Immature natural killer cell (primary cell): ENCODE measurements at places on chromosomes 5 and 9.

- H3K27me3 ChIP-seq: no peaks in the 10 kb centered on the region
- no peaks in the 10 kb centered on the region for H3K36me3 ChIP-seq
- DNase-seq: no peak
- H3K4me3 ChIP-seq: no peak overlapping the region
- H3K27ac ChIP-seq: no peak overlapping the region
- no peaks in the 10 kb centered on the region for H3K4me1 ChIP-seq
Observed at GRCh38 chr5:152978141-152978835, 512.2 kb upstream of the GRIA1 start.

DNA sequence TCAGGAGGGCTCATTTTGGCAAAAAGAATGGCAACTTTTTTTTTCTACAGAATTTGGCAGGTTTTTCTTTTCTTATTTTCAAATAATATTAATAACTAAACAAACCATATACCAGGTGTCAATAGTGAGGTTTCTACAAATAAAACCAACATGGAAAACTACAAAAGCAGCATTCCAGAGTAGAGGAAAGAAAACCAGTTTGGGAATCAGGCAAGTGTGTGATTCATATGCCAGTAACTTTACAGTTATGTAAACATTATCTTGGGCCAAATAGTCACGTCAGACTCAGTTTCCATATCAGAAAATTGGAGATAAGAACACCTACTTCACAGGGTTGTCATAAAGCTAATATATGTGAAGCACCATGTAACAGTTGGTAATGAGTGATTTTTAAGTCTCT, 51.7 kb downstream of the FBXW11 start:
- no peak for DNase-seq
- H3K27ac ChIP-seq: no peak overlapping the region
- no peaks in the 10 kb centered on the region for H3K27me3 ChIP-seq
- H3K4me1 ChIP-seq: peaks cover 72% of the 10 kb centered on the region

DNA sequence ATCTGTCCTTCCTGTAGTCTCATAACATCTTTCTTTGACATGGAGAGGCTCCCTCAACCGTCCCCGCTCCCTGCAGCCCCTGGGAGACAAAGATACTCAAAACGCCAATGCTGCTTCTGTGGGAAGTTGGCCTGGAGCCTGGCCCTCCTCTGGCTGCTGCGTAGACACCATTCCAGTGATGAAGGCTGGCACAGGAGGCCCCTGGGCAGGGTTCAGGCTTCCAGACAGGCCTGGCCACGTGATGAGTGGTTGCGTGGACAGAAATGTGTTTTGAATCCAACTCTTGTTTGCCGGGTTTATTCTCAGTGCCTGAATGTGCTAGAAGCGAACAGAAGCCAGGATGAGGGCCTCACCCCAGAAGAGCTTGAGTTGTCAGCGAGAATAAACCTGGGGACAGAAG, 43.2 kb upstream of the NKX2-5 start:
- no peak overlapping the region for H3K27ac ChIP-seq
- peaks cover 16% of the 10 kb centered on the region for H3K27me3 ChIP-seq
- no peak overlapping the region for H3K4me3 ChIP-seq
- DNase-seq: no peak
- peaks cover 1% of the 10 kb centered on the region for H3K4me1 ChIP-seq
- no peaks in the 10 kb centered on the region for H3K36me3 ChIP-seq

DNA sequence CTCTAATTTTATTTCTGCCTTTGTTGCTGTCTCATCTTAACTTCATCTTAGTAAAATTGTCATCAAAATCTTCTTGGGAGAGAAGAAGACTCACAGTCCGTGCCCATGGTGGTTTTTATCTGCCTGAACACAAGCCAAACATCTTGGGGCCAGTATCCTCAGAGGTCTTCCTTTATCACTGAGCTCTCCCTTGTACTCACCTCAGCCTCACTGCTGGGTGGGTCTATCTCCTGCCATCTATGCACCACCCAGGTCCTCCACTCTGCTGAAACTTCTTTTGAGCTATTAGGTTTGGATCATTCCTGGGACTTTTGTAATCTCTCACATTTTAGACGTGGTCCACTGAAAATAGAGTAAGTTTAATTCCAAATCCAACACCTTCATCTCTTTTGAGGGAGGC, 116.3 kb upstream of the EPB41L4A start:
- H3K27ac ChIP-seq: no peak overlapping the region
- peaks cover 17% of the 10 kb centered on the region for H3K4me1 ChIP-seq
- no peak overlapping the region for H3K4me3 ChIP-seq
- peaks cover 9% of the 10 kb centered on the region for H3K27me3 ChIP-seq
- DNase-seq: no peak

- H3K27me3 ChIP-seq: peaks cover 2% of the 10 kb centered on the region
- no peaks in the 10 kb centered on the region for H3K36me3 ChIP-seq
- peak; percentile 70 for DNase-seq
- peak within 1 kb of the TSS; percentile 93 for H3K4me3 ChIP-seq
- peaks cover 23% of the 10 kb centered on the region for H3K4me1 ChIP-seq
Observed at GRCh38 chr5:77086689-77087483, at the start of gene ZBED3. ZBED3 (minus strand) TSS chr5:77087285; CDS start chr5:77077878, 9,407 bp downstream.

DNA sequence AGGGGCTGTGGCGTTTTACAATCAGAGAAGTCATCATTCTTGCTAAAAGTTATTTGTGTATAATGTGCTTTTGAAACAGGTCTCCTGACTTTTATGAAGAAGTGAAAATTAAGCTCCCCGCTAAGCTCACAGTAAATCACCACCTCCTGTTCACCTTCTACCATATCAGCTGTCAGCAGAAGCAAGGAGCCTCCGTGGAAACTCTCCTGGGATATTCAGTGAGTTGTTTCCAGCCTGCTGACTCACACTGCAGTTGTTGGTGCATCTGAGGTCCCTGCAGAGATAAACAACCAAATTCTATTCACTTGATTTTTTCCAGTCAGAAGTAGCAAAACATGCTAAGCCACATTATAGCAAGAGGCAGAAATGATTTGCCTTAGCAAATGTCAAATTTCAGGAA, 156.7 kb downstream of the DOCK8 start:
- H3K4me3 ChIP-seq: no peak overlapping the region
- no peaks in the 10 kb centered on the region for H3K4me1 ChIP-seq
- DNase-seq: no peak

DNA sequence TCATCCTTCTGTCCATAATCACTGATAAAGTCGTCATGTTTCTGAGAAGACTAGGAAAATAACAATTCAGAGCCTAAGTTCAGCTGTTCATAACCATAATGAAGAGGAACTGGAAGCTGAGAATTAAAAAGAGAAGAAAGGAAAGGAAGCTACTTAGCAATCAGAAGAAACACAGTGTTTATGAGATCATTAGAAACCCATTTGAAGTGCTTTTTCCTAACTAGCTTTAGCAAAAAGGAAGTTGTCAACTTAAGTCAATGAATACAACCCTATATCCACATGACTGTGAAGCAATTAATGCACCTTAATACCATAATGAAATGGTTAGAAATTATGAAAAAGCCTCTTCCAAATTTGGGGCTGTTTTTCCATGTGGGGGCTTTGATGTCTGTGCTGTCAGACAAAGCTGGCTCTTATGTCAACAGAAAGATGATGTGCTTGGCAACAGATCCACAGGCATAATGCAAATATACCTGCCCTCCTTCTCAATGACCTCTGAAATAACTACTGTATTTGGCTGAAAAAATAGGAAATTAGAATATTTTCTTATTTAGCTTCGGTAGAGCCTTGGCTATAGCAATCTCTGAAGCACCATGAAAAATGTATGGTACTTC, 463.5 kb downstream of the RASEF start:
- H3K4me1 ChIP-seq: no peaks in the 10 kb centered on the region
- H3K36me3 ChIP-seq: no peaks in the 10 kb centered on the region
- no peak overlapping the region for H3K4me3 ChIP-seq

- no peaks in the 10 kb centered on the region for H3K27me3 ChIP-seq
- DNase-seq: no peak
- no peak overlapping the region for H3K27ac ChIP-seq
Observed at GRCh38 chr5:142182840-142183239, 74.3 kb downstream of the NDFIP1 start.

DNA sequence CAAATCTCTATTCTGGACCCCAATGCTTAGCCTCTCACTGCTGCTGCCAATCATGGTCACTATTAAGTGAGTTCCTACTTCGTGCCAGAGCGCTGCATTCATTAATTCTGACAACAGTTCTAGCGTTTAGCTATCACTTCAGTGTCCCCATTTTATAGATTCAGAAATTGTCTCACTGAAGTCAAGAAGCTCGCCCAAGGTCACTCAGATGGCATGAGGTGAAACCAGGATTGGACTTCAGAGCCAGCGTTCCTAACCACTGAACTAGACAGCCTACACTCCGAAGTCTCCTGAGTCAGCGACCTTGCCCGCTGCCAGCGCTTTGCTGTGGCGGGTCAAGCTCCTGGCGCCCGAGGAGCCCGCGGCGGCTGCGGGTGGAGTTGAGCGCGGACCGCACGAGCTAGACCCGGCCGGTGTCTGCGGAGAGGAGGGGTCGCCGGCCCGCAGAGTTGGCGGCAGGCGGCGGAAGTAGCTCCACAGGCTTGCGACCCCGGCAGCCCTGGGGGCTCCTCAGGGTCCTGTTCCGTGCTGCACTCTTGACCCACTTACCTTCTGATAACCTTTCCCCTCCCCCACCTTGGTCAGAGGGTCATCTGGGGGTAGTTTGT, 2.1 kb upstream of the GABRB2 start:
- no peak for DNase-seq
- peaks cover 18% of the 10 kb centered on the region for H3K27me3 ChIP-seq
- peaks cover 3% of the 10 kb centered on the region for H3K4me1 ChIP-seq

DNA sequence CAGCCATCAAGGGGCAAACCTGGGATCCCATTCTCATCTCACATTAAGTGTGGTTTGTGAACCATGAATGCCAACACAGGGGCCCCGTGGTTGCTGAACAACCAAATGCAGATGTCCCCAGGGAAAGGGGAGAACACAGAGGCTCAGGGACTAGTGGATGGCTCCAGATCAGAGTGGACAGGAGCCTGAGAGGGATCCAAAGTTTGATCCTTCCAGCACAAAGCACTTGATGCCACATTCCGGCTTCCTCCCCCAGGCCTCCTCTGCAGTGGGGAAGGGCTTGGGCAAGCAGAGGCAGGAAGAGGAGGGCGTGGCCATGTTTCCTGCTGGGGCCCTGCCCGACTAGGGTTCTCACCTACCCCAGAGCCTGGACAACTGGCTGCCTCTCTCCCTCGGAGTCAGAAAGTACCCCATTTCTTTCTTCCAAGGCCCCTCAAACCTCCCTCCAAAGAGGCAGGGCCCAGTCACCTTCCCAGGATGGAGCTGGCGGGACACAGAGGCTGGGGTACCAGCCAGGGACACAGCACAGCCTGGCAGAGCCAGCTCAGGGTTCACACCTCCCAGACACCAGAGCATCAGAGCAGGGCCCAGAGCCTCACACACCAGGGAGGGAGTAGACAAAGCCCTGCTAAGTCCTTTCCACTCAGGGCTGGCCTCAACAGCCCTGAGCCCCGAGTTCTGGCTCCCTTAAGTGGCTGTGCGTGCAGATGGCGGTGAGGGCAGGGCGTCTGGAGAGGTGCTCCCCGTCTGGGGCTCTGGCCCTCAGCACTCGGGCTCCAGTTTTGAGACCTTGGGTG, 4.3 kb upstream of the RNF44 start:
- H3K4me3 ChIP-seq: peak overlapping the region; percentile 87
- H3K4me1 ChIP-seq: peaks cover 73% of the 10 kb centered on the region
- H3K36me3 ChIP-seq: no peaks in the 10 kb centered on the region
- peak; percentile 74 for DNase-seq

GRCh38 chr9:78218890-78219289, 17.0 kb upstream of the CEP78 start:
- DNase-seq: no peak
- peak overlapping the region; percentile 6 for H3K27ac ChIP-seq
- H3K36me3 ChIP-seq: no peaks in the 10 kb centered on the region
- no peak overlapping the region for H3K4me3 ChIP-seq
- peaks cover 2% of the 10 kb centered on the region for H3K4me1 ChIP-seq
